Nucleus accumbens (tissue), 56 donors: ENCODE measurements at places on chromosomes 3 and 15.

- no peak for DNase-seq
Measured at GRCh38 chr3:151979906-151980305, 106.5 kb downstream of the SUCNR1 start.

DNA sequence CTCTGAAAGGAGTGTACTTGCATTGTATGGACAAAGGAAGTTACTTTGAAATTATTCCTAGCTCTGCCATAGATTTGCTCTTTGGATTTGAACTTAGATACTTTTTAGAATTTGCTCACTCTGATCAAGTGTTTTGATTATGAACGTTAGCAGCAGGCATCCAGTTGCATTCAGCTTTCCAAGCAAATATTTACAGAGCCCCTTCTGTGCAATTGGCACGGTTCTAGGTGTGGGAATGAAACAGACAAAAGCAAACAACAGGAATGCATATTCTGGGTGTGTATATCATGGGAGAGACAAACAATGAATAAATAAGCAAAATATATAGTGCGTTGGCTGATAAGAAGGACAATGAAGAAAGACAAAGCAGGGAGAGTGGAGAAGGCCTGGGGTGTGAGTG is 125.5 kb upstream of the ADAMTS9 start:
- DNase-seq, result no peak

DNA sequence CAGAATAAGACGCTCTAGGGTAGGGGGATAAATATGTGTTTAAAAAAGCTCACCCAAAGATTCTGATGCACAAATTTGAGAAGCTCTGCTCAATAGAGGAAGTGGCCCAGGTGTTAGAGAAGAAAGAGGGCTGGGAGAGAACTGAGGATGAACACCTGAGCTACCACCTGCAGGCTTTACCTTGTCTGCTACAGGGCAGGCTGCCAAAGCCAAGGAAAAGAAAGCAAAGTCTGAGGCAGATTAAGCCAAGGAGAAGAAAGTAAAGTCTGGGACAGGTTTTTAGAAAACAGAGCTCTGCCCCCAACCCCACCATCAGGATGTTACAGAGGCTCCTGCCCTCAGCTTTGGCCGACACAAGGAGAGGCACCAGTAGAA is 92.9 kb downstream of the THRB start:
- no peak for DNase-seq

GRCh38 chr15:39156646-39157250 is 424.1 kb upstream of the THBS1 start:
- DNase-seq, result no peak
